ENCODE measurements at places on chromosomes 2 and 18.

GRCh38 chr2:37283207-37283606 lies 41.4 kb downstream of the PRKD3 start:
- DNase-seq = no peak

- DNase-seq = no peak
Measured at GRCh38 chr18:40558706-40559392, 1396.2 kb upstream of the PIK3C3 start.

GRCh38 chr2:104572834-104573233 lies 281.1 kb upstream of the POU3F3 start:
- no peak for DNase-seq

DNA sequence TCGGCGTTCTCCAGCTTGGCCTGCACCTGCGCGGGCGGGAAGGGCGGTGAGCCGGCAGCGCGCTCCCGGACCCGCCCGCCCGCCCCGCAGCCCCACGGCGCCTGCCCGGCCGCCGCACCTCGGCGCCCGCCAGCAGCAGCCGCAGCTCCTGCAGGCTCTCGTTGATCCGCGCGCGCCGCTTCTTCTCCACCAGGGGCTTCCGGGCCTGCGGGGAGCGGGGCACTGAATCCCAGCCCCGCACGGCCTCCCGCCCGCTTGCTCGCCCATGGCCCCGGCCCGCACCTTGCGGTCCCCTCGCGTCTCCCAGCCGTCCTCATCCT lies 335 bp downstream of the HES6 start:
- peak; percentile 54 for DNase-seq

DNA sequence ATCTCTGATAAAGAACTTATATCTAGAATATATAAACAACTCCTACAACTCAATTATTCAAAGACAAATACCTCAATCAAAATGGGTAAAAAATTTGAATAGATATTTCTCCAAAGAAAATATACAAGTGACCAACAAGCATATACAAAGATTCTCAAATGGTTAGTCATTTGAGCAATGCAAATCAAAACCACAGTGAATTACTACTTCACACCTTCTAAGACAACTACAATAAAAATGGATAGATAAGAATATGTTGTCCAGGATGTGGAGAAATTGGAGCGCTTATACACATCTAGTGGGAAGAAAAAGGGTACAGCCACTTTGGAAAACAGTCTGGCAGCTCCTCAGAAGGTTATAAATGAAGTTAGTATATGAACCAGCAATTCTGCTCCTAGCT lies 332.9 kb downstream of the TGIF1 start:
- no peak for DNase-seq
